ENCODE measurements at places on chromosomes 13 and 19.

DNA sequence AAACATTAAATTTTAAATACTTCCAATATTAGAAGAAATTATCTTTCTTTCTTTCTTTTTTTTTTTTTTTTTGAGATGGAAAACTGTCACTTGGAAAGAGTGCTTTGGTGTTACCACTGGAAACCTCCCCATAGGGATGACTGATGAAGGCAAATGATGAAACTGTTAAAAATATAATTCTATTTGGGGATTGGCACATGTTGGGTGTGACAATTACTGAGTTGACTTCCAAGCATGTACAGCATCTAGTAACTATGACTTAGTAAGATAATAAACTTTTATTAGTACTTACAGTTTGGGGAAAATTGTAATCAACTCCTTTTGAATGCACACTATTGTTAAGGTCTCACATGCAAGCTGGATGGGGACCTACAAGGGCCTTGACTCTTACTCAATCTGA lies 592.5 kb downstream of the KCTD12 start:
- DNase-seq: no peak

- DNase-seq: no peak
Observed at GRCh38 chr19:47002106-47002766, 17.4 kb upstream of the NPAS1 start.

DNA sequence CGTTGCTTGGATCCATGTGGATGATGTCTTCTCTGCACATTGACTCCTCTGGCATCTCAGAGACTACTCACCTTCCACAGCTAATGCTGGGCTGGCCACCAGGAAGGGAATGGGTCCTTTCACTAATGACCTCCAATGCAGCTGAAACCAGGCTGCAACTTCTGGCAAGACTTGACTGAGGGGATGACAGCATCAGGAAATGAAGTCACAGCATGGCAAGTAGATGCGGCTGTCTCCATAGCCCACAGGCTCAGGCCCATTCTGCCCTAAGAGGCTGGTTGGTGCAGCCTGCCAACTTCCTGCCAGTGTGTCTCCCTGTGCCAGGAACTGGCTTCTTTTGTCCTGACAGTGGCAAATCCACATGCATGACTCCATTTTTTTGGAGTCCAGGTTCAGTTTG lies 467.3 kb downstream of the TSHZ3 start:
- DNase-seq: no peak

DNA sequence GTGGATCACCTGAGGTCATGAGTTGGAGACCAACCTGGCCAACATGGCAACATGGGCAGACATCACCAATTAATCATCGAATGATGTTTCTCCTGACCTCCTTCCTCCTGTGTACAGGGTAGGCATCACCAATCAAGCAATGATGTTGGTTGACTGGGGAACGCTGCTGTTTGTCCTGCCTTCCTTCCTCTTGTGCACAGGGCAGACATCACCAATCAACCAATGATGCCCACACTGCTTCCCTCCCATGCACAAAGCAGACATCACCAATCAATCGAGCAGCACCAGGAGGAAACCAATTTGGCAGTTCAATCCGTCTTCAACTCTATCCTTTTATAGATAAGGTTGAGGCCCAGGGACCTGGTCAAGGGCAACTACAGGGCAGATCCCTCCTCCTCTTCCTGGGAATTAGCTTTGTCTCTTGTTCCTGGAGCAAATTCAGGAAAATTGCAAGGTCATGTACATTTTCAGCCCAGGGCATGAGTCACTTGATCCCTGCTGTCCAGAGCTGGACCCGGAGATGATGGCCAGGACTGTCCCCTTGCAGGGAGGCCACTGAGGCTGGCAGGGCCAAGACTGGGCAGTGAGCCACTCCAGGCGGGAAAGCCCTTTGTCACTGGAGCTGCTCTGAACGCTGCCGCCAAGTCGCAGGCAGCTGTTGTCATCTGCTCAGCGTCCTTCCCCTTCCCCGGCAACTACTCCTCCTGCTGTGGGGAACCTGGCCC lies 5.3 kb upstream of the CSNK1G2 start:
- no peak for DNase-seq
